ENCODE measurements at places on chromosomes 5 and 9.

DNA sequence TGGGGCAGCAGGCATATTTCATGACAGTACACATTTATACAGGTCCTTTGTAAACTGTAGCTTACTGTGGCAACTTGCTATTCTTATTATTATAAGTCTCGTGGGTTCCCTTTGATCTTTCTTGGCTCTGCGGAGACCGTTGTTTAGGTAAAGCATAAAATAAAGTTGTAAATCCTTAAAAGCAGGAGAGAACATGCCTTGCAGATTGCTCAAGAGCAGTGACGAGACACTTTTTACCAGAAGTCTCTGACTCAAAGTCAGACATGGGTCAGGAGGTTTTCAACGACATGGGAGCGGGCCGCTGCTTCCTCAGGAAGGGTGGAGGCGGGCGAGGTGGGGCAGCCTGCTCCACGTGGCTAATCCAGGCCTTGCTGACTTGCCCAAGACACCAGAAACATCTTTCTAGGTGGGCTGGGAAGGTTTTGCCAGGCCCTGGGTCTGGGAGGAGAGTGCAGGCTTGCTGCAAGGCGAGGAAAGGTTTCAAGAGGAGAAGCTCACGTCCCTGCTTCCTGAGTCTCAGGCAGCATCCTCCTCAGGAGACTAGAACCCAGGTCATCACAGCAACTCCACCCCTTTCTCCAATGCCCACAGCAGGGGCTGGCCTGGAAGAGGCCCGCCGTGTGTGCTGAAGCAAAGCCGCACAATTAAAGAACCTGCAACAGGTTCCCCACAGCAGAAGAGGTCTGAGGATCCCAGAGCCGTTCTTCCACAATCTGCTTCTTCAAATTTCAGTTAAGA, 6.5 kb downstream of the TBC1D2 start:
- no peaks in the 10 kb centered on the region for H3K36me3 ChIP-seq
- H3K27ac ChIP-seq, result no peak overlapping the region
- no peaks in the 10 kb centered on the region for H3K27me3 ChIP-seq
- peaks cover 3% of the 10 kb centered on the region for H3K4me1 ChIP-seq

GRCh38 chr5:31470608-31471007, 61.3 kb downstream of the DROSHA start:
- 0 out of 2 replicates have a peak, but pooled peaks cover 1% of the 10 kb centered on the region for H3K4me1 ChIP-seq
- no peak overlapping the region for H3K27ac ChIP-seq
- H3K36me3 ChIP-seq, result peaks cover 4% of the 10 kb centered on the region
- no peak overlapping the region for H3K4me3 ChIP-seq
- H3K27me3 ChIP-seq, result no peaks in the 10 kb centered on the region

DNA sequence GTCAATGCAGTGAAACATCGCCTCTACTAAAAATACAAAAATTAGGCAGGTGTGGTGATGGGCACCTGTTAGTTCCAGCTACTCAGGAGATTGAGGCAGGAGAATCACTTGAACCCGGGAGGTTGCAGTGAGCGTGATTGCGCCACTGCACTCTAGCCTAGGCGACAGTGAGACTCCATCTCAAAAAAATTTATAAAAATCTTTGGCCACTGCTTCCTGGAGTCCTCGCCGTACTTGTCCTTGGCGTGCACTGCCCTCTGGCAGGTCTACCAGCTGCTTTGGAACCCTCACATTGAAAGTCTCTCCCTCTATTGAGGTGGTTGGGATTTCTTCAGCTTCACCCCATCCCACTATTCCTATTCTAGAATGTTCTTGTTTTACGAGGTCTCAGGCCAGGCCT, 25.0 kb downstream of the DYNC2I2 start:
- peaks cover 43% of the 10 kb centered on the region for H3K36me3 ChIP-seq
- H3K27ac ChIP-seq, result no peak overlapping the region
- peaks cover 7% of the 10 kb centered on the region for H3K4me1 ChIP-seq
- no peak overlapping the region for H3K4me3 ChIP-seq

DNA sequence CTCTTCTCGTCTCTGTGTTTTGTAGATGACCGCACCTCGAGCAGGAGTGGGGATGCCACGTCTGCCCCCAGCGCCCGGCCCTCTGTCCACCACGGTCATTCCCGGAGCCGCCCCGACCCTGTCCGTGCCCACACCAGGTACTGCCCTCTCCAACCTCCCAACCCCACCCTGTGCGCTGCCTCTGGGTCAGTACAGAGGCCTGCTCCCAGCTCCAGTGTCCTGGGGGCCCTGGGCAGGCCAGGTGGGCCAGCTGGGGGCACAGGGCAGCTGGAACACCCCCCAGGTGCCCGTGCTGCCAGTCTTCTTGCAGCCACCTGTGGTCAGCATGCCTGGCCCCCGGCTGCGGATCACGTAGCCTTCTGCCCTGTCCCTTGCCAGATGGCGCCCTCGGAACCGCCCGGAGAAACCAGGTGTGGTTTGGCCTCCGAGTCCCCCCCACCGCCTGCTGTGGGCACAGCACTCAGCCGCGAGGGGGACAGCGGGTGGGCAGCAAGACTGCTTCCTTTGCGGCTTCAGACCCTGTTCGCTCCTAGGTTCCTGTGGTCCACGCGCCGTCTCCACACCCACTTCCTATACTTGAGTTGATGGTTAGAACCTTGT, 133.7 kb downstream of the WNK2 start:
- H3K27me3 ChIP-seq, result no peaks in the 10 kb centered on the region
- no peak overlapping the region for H3K27ac ChIP-seq
- no peak overlapping the region for H3K4me3 ChIP-seq
- no peaks in the 10 kb centered on the region for H3K4me1 ChIP-seq
- peaks cover 18% of the 10 kb centered on the region for H3K36me3 ChIP-seq

DNA sequence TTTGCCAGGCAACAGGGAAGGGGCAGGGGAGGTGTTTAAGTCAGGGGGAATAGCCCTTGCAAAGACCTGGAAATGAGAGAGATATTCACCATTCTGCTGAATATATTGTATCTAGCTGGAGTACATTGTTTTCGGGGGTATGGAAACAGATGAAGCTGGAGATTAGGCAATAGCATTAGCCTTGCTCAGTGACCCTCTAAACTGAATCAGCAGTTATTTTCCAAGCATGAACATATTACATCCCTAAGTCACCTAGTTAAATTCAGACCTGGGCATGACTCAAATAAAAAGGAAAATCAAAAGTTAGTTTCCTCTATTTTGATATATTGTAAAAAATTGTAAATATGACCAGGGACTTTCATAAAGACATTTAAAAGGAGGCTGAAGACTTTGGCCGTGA, 544.6 kb upstream of the TRPC7 start:
- no peaks in the 10 kb centered on the region for H3K27me3 ChIP-seq
- no peaks in the 10 kb centered on the region for H3K4me1 ChIP-seq
- DNase-seq, result no peak
- H3K36me3 ChIP-seq, result no peaks in the 10 kb centered on the region

GRCh38 chr9:137907776-137908175, 30.2 kb downstream of the CACNA1B start:
- DNase-seq, result no peak
- no peak overlapping the region for H3K4me3 ChIP-seq
- no peaks in the 10 kb centered on the region for H3K36me3 ChIP-seq
- H3K4me1 ChIP-seq, result no peaks in the 10 kb centered on the region
- H3K27ac ChIP-seq, result no peak overlapping the region

GRCh38 chr5:154677921-154678320, 77.3 kb upstream of the LARP1 start:
- no peaks in the 10 kb centered on the region for H3K4me1 ChIP-seq
- H3K27me3 ChIP-seq, result no peaks in the 10 kb centered on the region
- no peak for DNase-seq
- no peaks in the 10 kb centered on the region for H3K36me3 ChIP-seq
- no peak overlapping the region for H3K27ac ChIP-seq

DNA sequence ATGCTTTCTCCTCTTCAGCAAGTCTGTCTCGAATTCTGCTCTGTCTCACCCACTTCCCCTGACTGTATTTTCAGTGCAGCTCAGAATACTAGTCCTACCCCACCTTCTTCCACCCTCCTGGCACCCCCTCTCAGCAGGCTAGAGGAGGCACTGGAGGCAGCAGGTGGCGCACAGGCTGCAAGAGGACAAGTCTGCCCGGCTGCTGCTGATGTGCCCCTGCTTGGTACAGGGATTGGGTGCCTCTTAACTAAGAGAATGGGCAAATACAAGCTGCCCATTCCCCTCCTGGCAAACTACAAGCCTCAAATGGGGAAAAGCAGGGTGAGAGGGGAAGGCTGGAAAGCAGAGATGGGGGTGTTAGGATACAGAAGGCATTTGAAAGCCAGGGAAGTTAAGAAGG, 5.1 kb downstream of the TLN1 start:
- no peak for DNase-seq
- no peak overlapping the region for H3K4me3 ChIP-seq
- peaks cover 15% of the 10 kb centered on the region for H3K4me1 ChIP-seq
- H3K27me3 ChIP-seq, result no peaks in the 10 kb centered on the region
- H3K27ac ChIP-seq, result no peak overlapping the region

DNA sequence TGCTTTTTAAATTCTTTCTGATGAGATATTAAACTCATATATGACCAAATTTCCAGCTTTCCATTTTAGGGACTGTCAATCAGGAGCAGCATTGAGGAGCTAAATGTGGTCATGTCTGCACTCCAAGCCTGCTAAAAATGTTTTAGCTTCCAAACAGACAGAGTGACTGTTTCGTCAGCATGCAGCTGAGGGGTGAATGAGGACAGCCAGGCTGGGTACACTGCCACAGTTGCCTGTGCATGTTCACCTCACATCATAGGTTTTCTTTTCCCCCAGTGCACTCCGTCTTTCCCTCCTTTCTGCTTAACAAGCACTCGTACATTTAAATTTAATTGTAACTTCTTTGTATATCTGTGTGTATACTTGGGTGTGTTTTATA, 138.1 kb downstream of the ARRDC3 start:
- no peak overlapping the region for H3K4me3 ChIP-seq
- H3K4me1 ChIP-seq, result peaks cover 2% of the 10 kb centered on the region
- no peaks in the 10 kb centered on the region for H3K36me3 ChIP-seq
- no peaks in the 10 kb centered on the region for H3K27me3 ChIP-seq
- no peak for DNase-seq

GRCh38 chr9:84829471-84829870, 159.9 kb downstream of the NTRK2 start:
- no peaks in the 10 kb centered on the region for H3K36me3 ChIP-seq
- peaks cover 5% of the 10 kb centered on the region for H3K4me1 ChIP-seq
- no peak for DNase-seq
- no peak overlapping the region for H3K4me3 ChIP-seq
- H3K27me3 ChIP-seq, result no peaks in the 10 kb centered on the region

GRCh38 chr5:138369706-138370105, 17.2 kb downstream of the KDM3B start:
- no peaks in the 10 kb centered on the region for H3K36me3 ChIP-seq
- H3K27me3 ChIP-seq, result no peaks in the 10 kb centered on the region
- no peak overlapping the region for H3K27ac ChIP-seq
- no peak for DNase-seq
- H3K4me1 ChIP-seq, result no peaks in the 10 kb centered on the region

- no peak within 1 kb of the TSS for H3K27ac ChIP-seq
- H3K4me3 ChIP-seq, result peak within 1 kb of the TSS; percentile 52
- no peak for DNase-seq
- H3K4me1 ChIP-seq, result peaks cover 2% of the 10 kb centered on the region
Observed at GRCh38 chr9:129665389-129665775, at the start of gene PRRX2. Gene PRRX2 (plus strand): TSS chr9:129665647. CDS start chr9:129665868, 221 bp downstream.

DNA sequence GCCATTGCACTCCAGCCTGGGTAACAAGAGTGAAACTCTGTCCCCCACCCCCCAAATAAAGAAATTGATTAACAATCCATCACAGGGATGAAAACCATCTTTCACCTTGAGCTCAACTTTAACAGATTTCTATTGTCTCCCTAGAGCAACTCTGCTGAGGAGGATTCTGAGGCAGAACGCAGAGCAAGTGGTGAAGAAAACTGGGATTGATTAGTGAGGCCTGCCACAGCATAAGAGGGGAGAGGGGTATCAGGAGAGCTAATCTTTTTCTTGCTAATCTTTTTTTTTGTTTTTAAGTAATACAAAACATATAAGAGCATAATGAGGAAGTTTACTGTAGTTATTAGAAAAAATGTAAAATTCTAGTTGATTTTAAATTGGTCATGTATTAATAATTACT, 8.9 kb downstream of the TXNDC8 start:
- H3K36me3 ChIP-seq, result no peaks in the 10 kb centered on the region
- no peak for DNase-seq
- no peak overlapping the region for H3K4me3 ChIP-seq
- H3K27ac ChIP-seq, result no peak overlapping the region

DNA sequence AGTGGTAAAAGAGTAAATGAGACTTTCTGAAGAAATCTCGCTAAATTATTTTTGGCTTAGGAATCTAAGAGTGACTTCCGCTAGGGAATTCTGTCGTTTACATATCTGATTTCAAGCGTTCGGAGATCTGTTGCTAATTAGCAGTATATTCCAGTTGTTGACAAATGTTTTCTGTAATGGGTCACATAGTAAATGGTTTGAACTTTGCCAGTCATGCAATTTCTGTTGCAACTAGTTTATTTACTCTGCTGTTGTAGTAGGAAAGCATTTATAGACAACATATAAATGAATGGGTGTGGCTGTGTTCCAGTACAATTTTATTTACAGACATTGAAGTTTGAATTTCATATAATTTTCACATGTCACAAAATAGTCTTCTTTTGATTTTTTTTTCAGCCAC, 57.4 kb upstream of the JAK2 start:
- DNase-seq, result no peak
- no peak overlapping the region for H3K27ac ChIP-seq
- H3K27me3 ChIP-seq, result no peaks in the 10 kb centered on the region
- H3K4me3 ChIP-seq, result no peak overlapping the region

GRCh38 chr5:69492923-69493395, 369 bp downstream of the OCLN start:
- DNase-seq, result no peak
- H3K36me3 ChIP-seq, result no peaks in the 10 kb centered on the region

DNA sequence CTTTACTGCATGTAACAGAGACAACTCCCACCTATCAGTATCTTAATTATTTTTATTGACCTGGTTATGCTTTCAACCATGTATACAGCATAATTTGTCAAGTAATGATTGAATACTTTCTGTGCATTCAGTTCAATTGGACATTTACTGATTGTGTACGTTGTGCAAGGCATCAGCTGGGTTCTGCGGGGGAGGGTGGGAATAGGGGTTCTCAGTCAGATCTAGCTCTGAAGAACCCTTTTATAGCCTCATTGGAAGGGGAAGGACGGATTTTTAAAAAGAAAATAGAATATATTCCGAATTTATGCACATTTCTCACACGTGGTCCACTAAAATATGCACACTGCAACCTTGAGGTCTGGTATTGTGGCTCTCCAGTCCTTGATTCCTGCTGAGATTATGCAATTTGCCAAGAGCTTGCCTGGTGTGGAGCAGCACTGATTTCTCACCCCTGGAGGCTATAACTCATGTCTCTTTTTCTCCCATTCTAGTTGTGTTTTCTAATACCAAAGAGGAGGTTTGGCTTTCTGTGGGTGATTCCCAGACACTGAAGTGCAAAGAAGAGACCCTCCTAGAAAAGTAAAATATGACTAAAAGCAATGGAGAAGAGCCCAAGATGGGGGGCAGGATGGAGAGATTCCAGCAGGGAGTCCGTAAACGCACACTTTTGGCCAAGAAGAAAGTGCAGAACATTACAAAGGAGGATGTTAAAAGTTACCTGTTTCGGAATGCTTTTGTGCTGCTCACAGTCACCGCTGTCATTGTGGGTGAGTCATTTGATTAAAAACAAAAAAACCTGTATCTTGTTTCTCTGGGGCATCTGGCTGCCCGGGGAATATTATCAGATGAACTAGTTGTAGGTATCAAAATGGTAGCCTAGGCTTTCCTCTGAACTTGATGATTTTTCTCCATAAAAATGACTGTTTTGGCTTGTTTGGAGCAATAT, 1.7 kb downstream of the SLC1A3 start:
- no peaks in the 10 kb centered on the region for H3K4me1 ChIP-seq
- DNase-seq, result no peak
- H3K4me3 ChIP-seq, result no peak overlapping the region
- no peak overlapping the region for H3K27ac ChIP-seq
- H3K36me3 ChIP-seq, result no peaks in the 10 kb centered on the region
